ENCODE measurements at places on chromosomes 5 and 9.

- no peak for DNase-seq
Observed at GRCh38 chr5:115602591-115603125, 379 bp upstream of the TICAM2 start.

DNA sequence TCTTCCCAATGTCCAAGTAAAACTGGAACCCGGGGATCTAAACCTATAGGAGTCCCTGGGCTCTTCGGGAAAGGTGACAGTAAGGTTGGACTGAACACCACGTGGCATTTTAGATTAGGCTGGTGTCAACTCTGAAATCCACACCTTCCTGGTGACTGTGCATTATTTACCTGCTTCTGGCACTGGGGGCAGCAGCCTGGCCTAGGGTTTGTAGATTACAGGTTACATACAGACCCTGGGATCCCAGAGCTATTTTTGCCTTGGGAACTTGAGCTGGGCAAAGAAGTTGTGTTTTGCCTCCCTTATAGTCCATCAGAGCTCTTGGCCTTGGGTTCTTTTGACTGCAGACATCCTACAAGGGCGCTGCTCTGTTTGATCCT lies 173.2 kb downstream of the DAB2IP start:
- no peak for DNase-seq

GRCh38 chr5:123514615-123515355 lies 2.8 kb downstream of the CSNK1G3 start:
- DNase-seq = no peak

GRCh38 chr5:174617285-174617684 lies 107.1 kb upstream of the MSX2 start:
- DNase-seq = no peak
